ENCODE measurements at places on chromosomes 2 and 18.

DNA sequence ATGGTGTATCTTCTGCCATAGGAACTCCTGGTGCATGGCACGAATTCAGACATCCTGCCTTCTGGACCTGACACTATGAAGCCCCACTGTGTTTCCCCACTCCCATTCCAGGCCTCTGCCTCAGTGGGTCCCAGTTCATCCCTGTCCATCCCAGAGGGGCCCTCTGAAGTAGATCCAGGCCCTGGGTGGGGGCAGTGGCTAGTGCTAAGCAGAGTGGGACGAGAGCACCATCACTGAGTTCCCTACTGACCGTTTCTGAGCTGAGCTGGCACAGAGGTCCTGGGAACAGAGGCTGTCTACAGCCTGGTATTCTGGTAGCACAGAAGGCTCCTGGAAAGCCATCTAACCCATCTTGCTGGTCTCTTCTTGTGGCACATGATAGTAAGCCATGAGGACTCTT is 54.0 kb downstream of the ATOH8 start:
- DNase-seq = no peak

DNA sequence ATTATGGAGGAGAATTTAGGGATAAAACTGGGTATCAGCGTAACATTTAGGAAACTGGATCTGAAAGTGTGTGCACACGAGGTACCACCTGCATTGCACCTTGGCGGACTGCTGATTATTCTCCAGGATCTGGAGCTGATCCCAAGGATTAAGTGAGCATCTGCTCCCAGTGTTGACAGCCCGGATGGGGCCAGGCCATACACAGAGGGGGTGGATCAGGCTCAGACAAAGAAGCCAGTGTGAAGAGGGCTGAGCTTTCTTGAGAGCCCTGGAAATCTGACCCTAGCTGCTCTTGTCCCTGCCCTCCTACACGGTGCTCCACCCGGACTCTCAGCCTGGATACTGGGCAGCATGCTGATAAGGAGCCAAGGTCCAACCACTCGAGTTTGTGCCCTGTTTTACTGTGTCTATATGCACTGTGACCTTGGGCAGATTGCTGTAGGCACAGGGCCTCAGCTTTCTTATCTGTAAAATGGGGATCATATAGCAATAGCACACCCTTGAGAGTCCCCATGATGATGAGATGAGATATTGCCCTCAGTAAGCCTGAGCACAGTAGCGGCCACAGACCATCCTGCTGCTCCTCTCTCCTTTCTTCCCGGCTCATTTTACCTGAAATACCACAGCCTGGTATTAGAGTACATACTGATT is 396.8 kb upstream of the CELF4 start:
- DNase-seq = peak; percentile 4

GRCh38 chr2:43375746-43376522 is 149.5 kb upstream of the ZFP36L2 start:
- DNase-seq = no peak

- DNase-seq = no peak
These were observed 42.7 kb downstream of the MPHOSPH10 start for GRCh38 chr2:71173096-71173495.

GRCh38 chr2:195338856-195339255 is 318.2 kb upstream of the SLC39A10 start:
- no peak for DNase-seq

DNA sequence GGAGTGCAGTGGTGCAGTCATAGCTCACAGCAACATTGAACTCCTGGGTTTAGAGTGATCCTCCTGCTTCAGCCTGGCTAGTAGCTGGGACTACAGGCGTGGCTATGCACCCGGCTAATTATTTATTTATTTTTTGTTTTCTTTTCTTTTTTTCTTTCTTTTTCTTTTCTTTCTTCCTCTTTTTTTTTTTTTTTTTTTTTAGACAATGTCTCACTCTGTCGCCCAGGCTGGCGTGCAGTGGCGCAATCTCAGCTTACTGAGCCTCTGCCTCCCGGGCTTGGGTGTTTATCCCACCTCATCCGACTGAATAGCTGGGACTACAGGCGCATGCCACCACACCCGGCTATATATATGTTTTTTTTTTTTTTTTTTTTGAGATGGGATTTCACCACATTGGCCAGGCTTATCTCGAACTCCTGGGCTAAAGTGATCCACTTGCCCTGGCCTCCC is 1.4 kb upstream of the ANXA4 start:
- no peak for DNase-seq

GRCh38 chr2:200716386-200716785 is 95.3 kb upstream of the BZW1 start:
- no peak for DNase-seq

GRCh38 chr2:161146996-161147395 is 13.2 kb upstream of the TANK start:
- DNase-seq = no peak

GRCh38 chr2:162243294-162243693 is at the start of gene FAP:
Gene FAP (minus strand): TSS chr2:162243445. CDS start chr2:162243327, 118 bp downstream.
- no peak for DNase-seq
